ENCODE measurements at places on chromosomes 12 and 14. TPM values are rescaled to one million over a fixed set of nuclear protein-coding genes. Genes with fewer than 3 reads are reported as not detected.

- no peak for DNase-seq
Measured at GRCh38 chr12:53502331-53502730, 1.2 kb downstream of the TARBP2 start.

DNA sequence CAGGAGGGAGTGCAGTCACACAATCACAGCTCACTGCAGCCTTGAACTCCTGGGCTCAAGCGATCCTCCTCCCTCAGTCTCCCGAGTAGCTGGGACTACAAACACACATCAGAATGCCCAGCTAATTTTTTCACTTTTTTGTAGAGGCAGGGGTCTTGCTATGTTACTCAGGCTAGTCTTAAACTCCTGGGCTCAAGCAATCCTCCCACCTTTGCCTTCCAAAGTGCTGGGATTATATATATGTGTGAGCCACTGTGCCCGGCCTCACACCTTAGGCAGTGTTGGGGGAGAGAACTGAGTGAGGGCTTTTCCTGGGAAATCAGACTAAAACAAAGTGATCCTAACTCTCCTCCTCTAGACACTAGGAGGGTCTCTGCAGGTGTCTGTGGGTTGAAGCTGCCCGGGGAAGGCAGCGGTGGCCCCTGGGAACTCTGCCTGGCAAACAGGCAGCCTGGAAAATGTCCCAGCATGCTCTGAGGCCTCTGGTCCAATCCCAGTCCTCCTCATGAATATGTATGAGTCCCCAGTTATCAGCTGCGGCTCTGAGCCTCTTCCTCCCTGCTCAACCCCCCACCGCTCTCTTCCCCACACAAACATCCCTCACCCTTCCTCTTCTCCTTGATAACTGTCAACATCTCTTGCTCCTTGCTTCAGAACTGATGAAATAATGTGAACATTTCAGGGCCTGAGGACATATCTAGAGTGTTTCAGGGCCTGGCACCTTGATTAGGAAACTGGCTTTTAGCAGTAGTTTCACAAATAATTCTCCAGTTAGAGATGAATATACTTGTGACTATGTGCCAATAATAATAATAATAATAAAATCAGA, 7.9 kb upstream of the NAA25 start:
- DNase-seq: no peak

DNA sequence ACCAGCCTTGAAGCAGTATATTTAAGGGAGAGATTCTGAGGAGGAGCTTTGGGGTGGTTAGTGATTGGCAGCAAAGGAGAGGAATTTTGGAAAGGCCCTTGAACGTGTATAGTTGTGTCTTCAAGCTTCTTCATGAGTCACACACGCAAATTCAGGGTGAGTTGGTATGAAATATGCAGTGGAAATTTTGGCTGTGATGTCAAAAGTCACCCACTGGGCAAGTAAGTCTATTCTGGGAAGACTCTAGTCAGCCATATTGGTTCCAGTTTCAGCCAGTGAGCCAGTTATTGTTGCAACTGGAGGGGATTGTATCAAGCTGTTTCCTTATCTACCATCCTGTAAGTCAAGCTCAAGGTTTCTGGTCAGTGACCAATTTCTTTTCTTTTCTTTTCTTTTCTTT, 32.0 kb upstream of the VASH1 start:
- DNase-seq: no peak

DNA sequence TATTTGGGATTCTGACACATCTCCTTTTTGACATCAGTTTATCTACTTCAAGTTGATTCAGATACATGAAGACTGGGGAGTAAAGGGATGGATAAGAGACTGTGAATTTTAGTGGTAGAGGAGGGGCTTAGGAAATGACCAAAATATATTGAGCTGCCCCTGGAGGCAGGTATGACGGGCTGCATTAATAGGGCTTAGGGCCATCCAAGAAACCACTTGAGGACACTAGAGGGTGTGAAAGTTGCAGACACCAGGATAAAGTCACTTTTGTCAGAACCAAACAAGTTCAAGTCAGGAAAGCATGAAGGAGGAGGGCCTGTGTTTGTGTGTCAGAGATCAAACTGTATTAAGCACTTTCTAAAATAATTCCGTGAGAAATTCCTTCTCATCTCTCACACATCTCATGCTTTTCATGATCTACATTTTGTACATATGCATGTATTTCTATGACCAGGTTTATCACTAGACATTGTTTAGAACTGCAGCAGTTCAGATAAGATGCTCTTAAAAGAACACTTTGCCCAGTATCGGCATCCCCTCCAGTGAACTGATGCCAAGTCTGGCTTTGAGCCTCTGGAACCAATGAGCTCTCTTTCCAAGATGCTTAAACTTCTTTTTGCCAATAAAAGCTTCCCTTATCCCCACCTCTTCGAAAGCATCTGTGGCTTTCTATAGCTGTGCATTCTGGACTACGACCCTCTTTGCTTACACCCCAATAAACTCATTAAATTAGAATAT, 136.9 kb downstream of the SLC38A1 start:
- no peak for DNase-seq

DNA sequence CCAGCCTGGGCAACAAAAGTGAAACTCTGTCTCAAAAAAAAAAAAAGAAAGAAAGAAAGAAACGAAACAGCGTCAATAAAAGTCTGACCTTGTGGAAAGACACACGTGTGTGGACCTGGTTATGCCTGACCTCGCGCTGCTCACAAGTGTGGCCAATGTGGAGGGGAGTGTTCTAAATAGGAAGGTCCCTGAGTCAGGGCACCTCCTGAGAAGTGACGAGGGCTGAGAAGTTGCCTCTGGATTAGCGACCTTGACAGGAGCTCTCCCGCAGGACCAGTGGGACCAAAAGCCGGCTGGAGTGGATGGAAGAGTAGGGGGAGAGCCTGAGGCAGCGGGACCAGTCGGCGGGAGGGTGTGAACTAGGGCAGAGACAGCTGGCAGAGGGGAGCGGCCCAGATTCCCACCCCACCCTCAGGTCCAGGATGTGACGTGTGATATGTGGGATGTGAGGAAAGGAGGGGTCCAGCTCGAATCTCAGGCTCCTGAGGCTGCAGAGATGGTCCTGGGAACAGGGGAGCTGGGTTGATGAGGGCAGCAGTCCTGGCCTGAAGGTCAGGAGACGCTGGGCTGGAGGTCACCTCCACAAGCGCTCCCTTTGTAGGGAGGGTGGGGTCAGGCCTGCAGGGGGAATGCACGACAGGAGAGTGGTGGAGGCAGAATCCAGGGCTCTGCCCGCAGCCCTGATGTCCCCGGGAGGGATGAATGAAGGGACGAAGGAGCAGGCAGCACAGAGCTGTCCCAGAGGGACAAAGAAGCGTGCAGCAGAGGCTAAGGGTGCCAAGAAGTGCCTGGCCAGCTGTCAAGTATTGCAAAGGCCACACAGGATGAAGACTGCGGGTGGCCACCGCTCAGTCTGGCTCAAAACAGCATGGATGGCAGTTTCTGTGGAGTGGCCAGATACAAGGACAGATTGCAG, 24.8 kb upstream of the GPR68 start:
- DNase-seq: no peak

DNA sequence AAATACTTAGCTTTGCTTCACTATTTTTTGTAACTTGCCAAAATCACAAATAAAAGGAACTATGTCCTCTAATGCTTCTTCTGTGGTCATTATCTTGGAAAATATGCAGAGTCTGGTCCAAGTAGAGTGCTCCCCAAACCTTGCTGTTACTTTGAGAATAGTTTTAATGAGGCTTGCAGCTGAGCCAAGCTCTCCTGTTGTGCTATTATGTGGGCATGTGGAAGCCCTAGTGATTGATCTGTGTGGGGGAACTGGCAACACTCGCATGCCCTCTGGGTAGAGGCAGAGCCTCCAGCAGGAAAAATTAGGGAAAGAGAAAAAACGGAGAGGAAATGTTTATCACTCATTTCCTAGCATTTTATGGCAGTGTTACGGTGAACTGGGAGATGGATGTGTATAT, 473.1 kb downstream of the EGLN3 start:
- no peak for DNase-seq

Gene CNTN1
- under 0.01 TPM for total RNA-seq

Gene KCNMB4
- 2.2 TPM for total RNA-seq
